ENCODE measurements at places on chromosomes 4 and X. TPM values are rescaled to one million over a fixed set of nuclear protein-coding genes. Genes with fewer than 3 reads are reported as not detected.

Gene ARHGAP4
- 18.4 TPM for total RNA-seq

Gene NLGN4X
- total RNA-seq = 2.0 TPM

Gene MCF2
- total RNA-seq = not detected

Gene SMIM10L2A
- total RNA-seq = 1.1 TPM

Gene ATOH1
- total RNA-seq = not detected

Measured in breast epithelium (tissue), 4 donors.